ENCODE measurements at places on chromosomes 7 and 10.

GRCh38 chr10:77827366-77827765, 99.2 kb downstream of the DLG5 start:
- no peak for DNase-seq

DNA sequence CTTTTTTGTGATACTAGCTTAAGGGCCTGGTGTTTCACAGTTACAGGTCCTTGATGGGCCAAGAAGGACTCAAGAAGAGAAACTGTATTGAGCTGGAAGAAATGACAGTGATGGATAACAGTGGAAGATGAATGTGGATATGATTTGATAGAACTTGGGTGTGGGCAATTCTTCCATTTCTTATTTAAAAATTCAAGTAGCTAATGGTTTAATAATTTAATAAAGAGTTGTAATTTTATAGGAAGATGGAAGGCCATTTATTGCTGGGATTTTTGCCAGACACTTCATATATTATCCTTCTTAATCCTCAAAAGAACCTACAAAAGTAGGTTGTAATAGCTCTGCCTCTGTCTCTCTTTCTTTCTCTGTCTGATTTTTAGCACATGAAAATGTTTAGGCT, 21.3 kb upstream of the AKR1B1 start:
- DNase-seq, result no peak

GRCh38 chr10:33122014-33122809, 164.2 kb upstream of the ITGB1 start:
- DNase-seq, result no peak

GRCh38 chr7:25118048-25118753, 6.9 kb downstream of the CYCS start:
- DNase-seq, result no peak

DNA sequence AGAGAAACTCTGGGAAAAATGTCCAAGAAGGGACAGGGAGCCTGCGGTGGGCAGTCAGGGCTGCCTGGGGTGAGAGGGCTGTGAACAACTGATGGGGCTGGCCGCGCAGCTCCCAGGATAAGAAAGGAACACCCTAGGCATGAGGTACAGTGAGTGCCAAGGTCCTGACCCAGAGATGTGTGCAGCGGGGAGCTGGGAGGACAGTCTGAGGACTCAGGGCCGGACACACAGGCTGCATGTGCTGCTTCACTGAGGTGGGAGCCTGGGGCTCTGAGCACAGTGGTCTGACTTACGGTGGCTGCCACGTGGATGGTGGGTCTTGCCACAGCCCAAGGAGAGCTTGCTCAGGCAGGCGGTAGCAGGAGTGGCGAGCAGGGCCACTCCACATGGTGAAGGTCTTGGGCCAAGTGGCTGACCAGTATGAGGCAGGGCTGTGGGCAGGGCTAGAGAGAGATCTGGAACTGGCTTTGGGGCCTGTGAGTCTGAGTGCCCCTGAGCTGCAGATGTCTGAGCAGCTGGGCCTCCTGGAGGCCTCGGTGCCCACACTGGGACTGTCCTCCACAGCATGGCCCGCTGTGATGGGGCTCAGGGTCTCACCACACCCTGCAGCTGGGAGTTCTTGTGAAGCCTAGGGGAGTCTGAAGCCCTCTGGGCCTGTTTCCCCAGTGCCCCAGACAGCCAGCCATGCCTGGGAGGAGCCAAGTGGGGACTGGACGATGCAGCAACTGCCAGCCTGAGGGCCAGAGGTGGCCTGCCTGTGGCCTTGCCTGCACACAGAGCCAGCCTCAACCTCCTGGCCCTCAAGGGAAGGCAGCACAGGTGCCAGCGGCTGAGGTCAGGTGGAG, 60.3 kb downstream of the RASGEF1A start:
- no peak for DNase-seq

DNA sequence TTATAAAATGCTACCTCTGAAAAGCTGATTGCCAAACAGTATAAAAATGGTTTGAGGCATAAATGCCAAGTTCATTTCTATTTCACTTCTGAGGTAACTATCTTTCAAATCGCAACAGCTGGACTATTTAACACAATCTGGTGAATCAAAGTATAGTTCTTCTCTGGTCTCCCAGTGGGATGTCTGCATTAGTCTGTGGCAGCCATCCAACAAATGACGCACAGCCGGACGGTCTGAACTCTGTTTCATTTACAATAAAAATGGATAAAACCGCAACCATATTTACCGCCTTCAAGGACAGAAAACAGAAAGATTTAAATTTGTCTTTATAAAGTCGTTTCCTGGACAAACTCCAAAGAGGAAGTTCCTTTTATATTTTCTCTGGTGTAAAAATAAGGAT, 41.9 kb downstream of the ENO4 start:
- peak; percentile 29 for DNase-seq

GRCh38 chr7:1176891-1177373, 16.9 kb upstream of the ZFAND2A start:
- peak; percentile 55 for DNase-seq

GRCh38 chr10:5603091-5603847, 63.1 kb downstream of the ASB13 start:
- DNase-seq, result no peak

- no peak for DNase-seq
These were observed 147.7 kb downstream of the SND1 start for GRCh38 chr7:127799535-127800305.

DNA sequence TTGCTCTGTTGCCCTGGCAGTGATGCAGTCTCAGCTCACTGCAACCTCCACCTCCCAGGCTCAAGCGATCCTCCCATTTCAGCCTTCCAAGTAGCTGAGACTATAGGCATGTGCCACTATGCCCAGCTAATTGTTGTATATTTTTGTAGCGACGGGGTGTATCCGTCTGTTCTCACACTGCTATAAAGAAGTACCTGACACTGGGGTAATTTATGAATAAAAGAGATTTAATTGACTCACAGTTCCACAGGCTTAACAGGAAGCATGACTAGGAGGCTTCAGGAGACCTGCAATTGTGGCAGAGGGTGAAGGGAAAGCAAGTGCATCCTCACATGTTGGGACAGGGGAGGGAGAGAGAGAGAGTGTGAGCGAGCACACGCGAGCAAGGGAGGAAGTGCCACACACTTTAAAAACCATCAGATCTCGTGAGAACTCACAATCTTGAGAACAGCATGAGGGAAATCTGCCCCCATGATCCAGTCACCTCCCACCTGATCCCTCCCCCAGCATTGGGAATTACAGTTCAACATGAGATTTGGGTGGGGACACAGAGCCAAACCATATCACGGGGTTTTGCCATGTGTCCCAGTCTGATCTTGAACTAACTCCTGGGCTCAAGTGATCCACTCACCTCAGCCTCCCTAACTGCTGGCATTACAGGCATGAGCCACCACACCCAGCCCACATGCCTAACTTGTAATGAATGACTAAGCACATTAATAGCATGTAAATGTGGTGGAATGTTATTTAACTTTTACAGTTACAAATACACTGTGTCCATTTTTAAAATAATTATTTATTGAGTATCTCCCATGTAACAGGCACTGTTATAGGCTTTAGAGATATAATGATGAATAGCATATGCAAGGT, 65.5 kb downstream of the RALA start:
- DNase-seq, result no peak

- no peak for DNase-seq
These were observed 40.9 kb downstream of the ITIH5 start for GRCh38 chr10:7625836-7626235.

DNA sequence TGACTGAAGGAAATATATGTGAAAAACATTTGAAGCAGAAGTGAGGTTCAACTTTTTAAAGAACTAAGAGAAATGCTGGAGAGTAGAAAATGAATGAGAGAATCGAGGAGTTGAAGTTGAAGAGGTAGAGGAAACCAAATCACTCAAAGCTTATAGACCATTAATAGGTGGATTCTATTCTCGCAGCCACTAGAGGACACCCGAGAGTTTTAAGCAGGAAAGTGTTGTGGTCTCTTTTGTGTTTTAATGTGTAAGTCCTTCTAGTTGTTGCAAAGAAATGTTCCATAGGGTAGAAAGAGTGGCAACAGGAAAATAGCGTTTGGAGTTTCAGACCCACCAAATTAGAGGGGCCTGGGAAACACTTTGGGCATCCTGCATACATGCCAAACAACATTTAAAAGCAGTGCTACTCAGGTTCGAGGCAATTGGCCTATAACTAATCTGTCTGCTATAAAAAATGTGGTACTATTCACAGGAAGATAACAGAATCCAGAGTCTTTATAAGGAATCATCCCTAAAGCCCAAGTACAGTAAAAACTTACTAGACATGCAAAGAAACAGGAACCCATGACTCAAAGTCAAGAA, 75.3 kb upstream of the TAS2R16 start:
- peak; percentile 29 for DNase-seq

- no peak for DNase-seq
These were observed 127.7 kb downstream of the ITIH5 start for GRCh38 chr10:7538970-7539654.
